Stimulated activated CD4-positive, alpha-beta T cell treated with anti-CD3 and anti-CD28 coated beads, Interleukin-2, amount 100 ng/mL, for 48 hours (primary cell): ENCODE measurements at places on chromosomes 6 and 20.

- no peak for DNase-seq
Measured at GRCh38 chr6:108360919-108361311, 66.1 kb downstream of the AFG1L start.

DNA sequence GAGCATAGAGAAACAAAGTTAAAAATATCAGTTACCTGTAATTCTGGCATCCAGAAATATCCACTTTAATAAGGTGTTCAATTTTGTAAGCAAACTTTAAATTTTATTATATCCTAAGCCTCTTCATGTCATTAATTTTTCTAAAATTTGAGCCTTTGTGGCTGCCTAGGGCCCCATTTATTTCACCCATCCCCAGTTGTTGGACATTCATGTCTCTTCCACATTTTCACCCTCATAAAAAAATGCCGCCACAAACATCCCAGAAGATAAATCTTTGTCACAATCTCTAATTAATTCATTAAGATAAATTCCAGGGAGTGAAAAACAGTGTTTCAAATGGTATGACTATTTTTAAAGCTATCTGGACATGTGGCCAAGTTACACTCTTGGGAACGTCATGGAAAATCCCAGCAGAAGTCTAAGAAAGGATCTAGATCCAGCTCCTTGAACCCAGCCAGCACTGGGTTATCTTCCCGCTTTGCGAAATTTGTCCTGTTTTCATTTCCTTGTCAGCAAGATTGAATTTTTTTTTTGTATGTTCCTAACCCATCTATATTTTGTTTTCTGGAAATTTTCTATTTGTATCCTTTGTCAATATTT, 97.2 kb downstream of the TMEM242 start:
- no peak for DNase-seq

GRCh38 chr6:160951187-160952030, 40.2 kb upstream of the MAP3K4 start:
- no peak for DNase-seq

DNA sequence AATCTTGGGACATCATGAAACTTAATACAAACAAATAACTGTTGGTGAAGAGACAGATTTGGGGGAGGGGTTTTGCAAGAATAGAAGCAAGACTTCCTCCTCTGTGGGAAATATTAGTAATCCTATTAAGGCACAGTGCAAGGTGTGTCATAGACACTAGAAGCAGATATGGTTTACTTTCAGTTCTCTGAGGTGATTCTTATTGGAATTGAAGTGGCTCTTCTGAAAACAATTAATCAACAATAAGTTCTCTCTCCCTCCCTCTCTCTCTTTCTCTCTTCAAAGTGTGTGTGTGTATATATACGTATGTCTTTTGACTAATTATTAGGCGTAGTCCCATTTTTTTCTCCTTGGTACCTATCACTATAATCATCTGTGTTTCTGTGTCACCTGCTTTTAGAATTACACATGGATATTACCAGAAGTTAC, 99.8 kb downstream of the HIVEP2 start:
- no peak for DNase-seq

- DNase-seq = no peak
Measured at GRCh38 chr6:57102976-57103375, 13.0 kb downstream of the ZNF451 start.

DNA sequence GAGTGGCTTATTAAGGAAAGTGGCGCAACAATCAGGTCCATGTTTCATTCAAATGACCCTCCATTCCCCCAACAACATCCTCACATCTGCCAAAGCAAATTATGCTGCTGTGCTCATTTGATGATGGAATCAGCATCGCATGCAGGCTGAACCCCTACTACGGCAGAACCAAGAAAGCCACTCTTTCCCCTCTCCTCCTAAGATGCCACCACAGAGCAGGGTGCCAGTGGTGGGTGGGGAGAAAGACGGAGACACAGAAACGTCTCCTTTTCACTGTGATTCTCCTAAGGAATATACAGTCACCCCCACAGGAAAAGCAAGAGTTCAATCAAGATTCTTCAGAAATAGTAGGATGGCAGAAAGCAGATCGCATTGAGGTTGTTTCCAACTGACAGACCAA, 17.1 kb downstream of the HEBP2 start:
- DNase-seq = no peak

DNA sequence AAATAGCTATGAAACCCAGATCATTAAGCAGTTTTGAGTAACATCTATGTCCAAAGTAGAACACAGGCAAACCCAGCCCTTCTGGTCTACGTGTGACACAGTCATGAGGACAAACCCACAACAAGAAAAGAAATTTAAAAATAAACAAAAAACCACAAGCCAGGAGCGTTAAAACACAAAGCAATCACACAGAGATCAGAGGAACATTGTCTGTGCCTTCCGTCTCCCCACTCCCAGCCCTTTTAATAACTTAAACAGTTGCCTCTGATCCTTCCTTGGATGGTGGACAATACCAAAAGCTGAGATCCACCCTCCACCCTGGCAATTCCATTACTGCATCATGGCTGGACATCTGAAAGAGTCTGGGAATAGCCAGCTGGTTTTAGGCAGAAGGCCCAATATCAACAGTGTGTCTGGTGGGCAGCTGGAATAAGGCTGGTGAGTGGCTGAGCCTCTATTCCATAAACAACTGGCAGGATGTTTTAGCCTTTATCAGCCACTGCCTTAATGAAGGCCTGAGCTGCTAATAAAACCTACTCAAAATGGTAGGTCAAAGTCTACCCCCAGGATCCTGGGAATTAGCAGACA, 15.7 kb upstream of the LAMA4 start:
- DNase-seq = no peak

- no peak for DNase-seq
Measured at GRCh38 chr6:9360881-9361280, 925.5 kb upstream of the SLC35B3 start.

DNA sequence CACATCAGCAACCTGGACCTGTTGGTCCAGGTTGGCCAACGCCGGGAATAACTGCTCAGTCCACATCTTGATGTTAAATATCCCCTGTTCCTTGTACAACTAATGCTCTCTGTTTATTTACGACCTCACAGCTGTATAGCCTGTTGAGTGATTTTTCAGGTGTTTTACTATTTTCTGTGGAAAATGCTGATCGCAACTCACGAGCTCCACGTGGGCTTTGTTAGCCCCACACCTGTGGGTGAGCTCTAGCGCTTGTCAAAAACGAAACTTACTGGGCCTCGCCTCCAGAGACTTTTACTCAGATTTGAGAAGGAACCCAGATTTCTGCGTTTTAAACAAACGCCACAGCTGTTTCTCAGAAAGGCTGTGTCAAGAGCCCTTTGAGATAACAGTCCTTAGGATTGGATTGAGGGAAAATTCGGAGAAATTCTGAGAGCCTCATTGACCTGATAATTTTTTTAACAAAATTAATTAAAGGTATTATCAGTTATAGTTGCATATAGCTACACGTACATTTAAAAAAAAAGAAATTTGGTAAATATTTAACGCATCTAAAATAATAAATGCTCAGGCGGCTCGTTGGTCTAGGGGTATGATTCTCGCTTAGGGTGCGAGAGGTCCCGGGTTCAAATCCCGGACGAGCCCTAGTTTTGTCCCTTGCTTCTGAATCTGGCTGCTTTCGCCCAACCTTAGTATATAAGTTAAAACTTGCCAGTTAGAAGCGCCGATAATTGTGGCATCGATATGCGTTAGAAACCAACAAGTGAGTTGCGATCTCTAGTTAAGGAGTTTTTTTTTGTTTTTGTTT, 16.7 kb downstream of the HMGN4 start:
- DNase-seq = peak; percentile 66

DNA sequence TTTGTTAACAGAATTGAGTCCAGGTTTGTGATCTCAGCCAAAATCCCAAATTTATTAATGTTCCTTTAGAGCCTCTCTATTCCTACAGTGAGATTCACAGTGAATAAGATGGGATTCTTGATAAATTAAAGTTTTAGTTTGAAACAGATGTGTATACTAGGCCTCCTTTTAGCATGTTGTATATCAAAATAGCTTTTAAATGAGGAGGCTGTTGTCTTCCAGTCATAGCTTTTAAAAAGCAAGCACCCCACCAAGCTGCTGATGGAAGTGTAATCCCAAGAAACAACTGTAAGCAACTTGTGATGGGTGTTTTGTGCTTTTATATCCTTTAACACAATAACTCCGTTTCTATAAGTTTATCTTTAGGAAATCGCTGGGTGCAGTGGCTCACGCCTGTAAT, 7.0 kb downstream of the GTF2H5 start:
- no peak for DNase-seq

DNA sequence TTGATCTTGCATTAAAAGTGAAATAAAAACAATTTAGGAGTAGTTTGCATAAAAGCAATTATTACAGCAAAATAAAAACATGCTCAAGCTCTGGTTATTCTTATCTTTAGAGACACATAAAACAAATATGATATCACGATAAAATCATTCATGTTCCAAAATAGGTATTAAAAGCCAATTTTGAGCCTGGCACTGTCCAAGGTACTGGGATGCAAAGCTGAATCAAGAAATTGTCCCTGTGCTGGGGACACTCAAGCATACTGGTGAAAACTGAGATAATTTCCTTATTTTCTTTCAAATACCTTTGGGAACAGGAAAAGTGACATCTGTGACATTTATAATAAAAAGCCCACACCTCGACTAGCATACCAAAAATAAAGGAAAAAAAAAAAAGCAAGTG, 931 bp upstream of the MTCL3 start:
- DNase-seq = peak; percentile 7

DNA sequence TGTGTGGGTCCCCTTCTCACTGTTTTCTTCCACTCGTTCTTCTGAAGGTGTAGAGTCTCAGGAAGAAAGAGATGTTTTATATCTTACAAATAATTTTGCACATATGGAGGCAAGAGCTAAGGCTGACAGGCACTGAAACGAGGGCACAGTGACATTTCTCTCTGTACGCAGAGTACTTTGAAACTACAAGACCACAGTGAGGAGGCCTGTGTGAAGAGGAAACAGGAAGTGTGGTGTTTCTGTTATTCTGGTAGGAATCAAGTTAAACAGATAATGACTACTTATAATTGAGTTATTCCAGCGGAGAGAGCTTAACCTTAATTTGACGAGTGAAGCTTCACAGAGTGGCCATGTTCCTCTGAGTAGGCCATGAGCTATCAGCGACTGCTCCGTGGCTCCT, 4.8 kb downstream of the CDH4 start:
- no peak for DNase-seq

DNA sequence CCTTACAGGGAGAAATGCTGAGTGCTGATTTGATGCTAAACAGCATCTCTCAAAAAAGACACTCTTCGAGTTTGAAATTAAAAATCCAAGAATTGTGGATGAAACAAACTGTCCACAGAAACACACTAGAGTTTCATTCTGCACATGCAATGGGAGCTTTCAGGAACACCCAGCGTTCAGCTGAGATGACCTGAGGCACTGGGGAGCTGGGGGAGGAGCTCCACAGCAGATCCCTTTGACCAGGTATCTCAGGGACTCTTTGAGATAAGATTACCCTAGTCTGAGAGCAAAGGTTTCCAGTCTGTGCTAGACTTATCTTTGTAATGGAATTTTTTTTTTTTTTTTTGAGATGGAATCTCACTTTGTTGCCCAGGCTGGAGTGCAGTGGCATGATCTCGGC, 70.8 kb upstream of the AGPAT4 start:
- DNase-seq = no peak

- DNase-seq = no peak
Measured at GRCh38 chr6:45775026-45775697, 240.5 kb downstream of the CLIC5 start.

DNA sequence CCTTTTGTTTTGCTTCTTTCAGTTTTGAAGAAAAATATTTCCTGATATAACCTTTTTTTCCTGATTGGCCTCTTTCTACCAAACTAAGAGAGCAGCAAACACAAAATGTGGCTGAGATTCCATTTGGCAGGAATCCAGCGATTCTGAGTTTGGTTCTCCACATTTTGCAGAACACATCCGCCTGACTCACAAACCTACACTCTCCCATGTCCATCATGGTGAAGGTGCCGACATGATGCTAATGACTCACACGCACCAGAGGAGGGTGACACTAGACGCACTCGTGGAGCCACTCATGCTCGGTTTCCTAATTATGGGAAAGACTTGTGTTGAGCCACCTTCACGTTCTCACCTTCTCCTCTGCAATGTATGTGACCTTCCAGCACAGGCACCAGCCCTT, 45.9 kb upstream of the DUSP22 start:
- no peak for DNase-seq
